Vagina (tissue), 2 donors: ENCODE measurements at places on chromosomes 6 and 20. TPM values are rescaled to one million over a fixed set of nuclear protein-coding genes. Genes with fewer than 3 reads are reported as not detected.

The ALDH5A1 gene
- 14.2 TPM for total RNA-seq

The IMPG1 gene
- total RNA-seq, result not detected

The SLC26A8 gene
- total RNA-seq, result not detected

The TMEM151B gene
- total RNA-seq, result 0.49 TPM

The OR2H1 gene
- not detected for total RNA-seq

The IRAK1BP1 gene
- 4.2 TPM for total RNA-seq

The TAAR8 gene
- not detected for total RNA-seq

The IRF4 gene
- total RNA-seq, result 2.9 TPM

The BMP2 gene
- 8.6 TPM for total RNA-seq

The GSTA2 gene
- total RNA-seq, result not detected

- no peak for DNase-seq
Observed at GRCh38 chr6:145028144-145028818, 707.0 kb downstream of the EPM2A start.

GRCh38 chr6:110378552-110378951 is 20.4 kb upstream of the METTL24 start:
- no peak for DNase-seq

- no peak for DNase-seq
Observed at GRCh38 chr6:163490826-163491577, 76.5 kb downstream of the QKI start.

DNA sequence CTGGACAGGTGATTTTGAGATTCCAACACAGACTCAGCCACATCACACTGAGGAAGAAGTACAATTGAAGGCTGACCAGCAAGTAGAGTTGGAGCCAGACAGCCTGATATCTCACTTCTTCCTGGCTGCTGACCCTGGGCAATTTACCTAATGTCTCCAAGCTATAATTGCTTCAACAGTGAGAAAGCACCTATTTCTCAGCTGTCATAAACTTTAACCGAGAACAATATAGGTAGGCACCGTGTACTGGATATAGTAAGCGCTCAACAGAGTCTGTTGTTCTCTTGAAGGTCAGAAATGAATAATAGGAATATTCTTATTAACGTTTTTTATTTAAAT is 28.3 kb downstream of the STX7 start:
- DNase-seq, result no peak

- DNase-seq, result no peak
Observed at GRCh38 chr20:59823491-59824259, 109.8 kb downstream of the SYCP2 start.

GRCh38 chr6:81216668-81217067 is 535.8 kb downstream of the TENT5A start:
- DNase-seq, result no peak

DNA sequence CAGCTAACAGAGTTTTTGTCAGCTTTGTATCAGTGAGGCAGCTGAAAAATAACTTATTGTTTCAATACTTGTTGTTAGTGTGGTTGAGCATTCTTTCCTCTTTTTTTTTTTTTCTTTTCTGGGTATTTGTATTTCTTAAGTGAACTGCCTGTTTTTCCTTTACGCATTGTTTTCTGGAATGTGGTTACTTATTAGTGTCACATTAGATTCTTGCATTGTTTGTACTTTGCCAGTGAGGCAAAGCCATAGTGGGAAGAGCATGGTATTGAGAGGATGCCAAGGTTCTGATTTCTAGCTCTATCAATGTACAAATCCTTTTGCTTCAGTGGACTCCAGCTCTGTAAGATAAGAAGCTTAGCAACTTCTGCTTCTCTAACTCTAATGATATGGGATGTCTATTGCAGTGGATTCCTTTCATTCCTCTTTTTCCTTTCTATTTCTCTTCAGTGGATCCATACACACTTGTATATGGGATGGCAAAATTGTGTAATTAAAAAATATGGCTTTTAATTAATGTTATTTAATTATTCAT is 3.9 kb downstream of the CDKAL1 start:
- DNase-seq, result no peak

GRCh38 chr6:24517659-24518543 is 23.1 kb downstream of the ALDH5A1 start:
- no peak for DNase-seq

GRCh38 chr20:4247261-4247660 is 231.9 kb upstream of the RNF24 start:
- no peak for DNase-seq

GRCh38 chr6:12815884-12816600 is 99.5 kb downstream of the PHACTR1 start:
- no peak for DNase-seq

GRCh38 chr20:63009988-63010769 is 3.4 kb upstream of the BHLHE23 start:
- DNase-seq, result no peak

DNA sequence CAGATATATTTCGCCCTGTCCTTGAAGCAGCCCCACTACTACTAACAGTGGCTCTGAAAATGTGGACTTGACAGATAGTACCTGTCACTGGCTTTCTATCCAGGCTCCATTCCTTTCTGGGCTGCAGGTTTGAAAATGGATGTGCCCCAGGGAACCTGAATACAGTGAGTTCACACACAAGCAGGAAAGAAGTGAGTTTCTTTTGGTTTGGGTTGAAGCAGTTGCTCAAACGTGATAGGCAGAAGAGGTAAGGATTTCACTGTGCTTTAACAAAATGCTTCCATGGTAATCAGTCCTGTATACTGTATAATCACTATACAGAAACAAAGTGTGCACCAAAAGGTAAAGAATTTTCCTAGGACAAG is 382.9 kb downstream of the PRKN start:
- DNase-seq, result no peak

DNA sequence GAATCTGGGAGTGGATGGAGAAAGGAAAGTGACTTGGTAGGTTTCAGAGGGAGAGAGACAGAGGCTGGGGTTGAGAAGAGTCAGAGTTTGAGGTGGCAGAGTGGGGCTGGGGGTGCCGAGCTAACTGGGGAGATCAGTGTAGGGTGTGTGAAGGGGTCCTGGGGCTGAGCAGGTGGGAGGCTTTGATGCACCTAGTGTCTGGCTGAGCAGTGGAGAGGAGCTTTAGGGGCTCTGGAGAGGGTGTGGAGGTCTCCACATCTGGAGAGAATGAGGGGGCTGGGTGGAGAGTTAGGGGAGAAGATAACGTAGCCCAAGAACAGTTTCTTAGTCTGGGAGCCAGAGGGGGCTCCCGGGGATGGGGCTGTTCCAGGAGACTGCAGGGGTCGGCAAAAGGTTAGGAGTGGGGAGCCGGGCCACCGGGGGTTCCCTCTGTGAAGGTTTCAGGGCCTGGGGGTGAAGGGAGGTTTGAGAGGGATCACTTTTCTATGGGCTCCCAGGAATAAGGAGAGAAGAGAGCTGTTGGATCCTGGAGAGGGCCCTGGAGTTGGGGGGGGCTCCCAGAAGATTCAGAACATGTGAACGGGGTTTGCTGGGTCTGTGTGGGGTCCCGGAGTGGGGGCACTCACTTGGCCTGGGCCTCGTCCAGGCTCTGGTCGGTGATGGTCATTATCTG is 797 bp downstream of the PBX2 start:
- no peak for DNase-seq

GRCh38 chr6:15391500-15391899 is 145.6 kb downstream of the JARID2 start:
- DNase-seq, result no peak

DNA sequence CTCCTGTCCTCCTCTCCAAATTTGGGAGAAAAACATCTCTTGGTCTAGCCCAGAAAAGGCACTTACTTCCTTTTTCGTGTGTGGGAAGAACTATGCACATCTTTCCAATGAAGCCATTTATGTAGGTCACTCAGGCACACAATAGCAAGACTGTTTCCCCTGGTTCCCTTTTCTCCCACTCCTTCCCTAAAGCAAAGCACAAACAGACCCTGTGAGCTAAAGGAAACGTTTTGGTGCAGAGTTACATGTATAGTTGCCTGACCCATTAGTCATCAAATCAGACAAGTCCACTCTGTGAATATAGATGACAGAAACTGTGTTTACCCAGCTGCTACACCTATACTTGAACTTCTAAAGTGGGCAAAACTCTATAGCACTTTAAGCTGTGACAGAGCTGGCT is 474.6 kb downstream of the COL12A1 start:
- no peak for DNase-seq

DNA sequence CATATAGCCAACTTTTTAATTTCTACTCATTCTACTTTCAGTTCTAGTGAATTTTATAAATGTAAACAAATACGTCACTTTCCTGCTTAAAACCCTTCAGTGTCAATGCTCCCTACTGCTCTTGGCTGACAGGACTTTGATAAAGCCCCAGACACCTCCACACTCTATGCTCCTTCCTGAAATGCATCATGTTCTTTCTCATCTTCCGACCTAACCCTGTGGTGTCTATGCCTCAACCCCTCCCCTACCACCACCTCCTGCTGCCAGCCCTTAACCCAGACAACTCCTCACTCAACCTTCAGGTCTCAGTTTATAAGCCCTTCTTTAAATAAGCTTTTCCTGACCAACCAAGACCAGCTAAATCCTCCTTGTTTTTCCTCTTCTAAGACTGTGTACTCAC is 19.1 kb downstream of the TLDC2 start:
- no peak for DNase-seq

- no peak for DNase-seq
Observed at GRCh38 chr6:149410557-149410956, 10.5 kb downstream of the SUMO4 start.

DNA sequence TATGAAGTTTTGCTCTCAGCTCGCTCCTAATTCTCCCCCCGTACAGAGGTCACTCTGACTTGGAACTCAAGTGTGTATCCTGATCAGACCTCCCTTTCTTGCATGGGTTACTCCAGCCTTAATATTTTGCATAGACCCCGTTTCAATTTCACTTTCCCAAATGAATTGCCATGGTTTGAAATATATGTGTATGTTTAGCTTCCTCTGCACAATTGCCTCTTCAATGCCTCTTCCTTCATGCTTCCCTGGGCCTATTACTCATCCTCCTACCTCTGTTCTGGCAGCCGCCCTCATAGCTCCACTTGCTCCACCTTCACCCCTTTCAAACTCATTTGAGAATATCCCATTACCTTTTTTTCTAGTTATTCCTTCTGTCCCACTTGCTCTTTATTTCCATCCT is 90.0 kb upstream of the SAMD5 start:
- DNase-seq, result no peak

DNA sequence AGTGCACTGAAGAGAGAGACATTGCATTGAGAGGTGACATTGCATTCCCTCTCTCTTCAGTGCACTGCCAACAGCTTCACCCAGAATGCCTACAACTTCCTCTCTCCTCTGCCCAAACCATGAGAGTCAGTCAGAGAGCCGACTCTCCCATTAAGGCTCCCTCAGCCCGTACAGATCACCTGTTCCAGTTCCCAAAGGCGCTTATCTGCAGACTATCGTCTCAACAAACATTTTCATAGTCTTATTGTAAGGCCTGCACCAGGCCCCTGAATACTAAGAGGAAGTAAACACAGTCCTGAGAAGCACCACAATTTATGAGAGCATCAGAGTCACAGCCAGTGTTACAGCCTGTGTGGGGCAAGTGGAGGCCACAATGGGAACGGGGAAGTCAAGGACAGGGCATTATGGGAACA is 53.7 kb downstream of the GFOD1 start:
- DNase-seq, result no peak

DNA sequence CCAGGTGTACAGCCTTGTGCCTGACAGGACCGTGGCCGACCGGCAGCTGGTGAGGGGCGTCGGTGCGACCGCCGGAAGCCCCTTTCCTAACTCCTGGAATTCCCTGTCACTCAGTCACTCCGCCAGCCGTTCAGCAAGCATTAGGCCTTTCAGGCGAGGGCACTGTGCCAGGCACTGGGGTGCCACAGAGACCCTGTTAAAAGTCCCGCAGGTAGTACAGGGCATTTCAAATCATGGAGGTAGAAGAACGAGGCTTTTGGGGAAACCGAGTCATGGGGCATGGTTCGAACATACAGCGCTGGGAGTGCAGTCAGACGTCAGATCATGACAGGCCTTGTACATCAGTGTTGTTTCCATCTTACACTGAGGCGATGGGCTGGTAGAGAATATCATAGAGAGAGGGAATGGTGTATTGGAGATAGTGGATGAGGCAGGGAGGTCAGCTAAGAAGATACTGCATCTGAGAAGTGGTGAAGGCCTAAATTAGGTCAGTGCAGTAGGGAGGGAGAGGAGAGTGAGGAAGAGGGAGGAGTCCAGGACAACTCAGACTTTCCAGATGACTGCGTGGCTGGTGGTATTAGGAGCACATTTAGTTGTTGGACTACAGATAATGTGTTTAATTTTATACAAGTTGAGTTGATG is 892 bp upstream of the DXO start:
- no peak for DNase-seq

DNA sequence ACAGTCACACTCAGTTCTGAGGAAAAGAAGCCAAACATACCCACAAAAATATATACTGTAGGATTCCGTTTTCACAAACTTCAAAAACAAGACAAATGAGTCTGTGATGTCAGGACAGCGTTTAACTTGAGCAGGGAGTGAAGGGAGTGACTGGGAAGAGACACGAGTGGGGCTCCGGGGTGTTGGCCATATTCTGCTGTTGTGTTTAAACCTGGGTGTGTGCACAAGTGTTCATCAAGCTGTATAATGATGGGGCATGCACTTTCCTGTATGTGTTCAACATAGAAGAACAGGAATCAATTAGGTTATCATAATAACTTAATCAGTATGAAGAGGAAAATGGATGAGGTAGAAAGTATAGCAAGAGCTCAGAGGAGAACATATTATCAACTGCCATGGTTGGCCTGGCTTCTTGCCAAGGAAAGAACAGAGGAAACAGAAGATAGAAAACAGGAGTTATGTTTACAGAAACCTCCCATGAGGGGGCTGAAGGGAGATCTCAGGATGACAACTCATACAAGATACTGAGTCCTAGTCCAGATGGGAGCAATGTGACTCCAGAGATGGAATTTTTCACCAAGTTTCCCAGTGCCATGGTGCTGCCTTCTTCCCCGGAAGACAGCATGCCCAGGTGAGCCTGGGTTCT is 15.1 kb upstream of the AFDN start:
- no peak for DNase-seq

DNA sequence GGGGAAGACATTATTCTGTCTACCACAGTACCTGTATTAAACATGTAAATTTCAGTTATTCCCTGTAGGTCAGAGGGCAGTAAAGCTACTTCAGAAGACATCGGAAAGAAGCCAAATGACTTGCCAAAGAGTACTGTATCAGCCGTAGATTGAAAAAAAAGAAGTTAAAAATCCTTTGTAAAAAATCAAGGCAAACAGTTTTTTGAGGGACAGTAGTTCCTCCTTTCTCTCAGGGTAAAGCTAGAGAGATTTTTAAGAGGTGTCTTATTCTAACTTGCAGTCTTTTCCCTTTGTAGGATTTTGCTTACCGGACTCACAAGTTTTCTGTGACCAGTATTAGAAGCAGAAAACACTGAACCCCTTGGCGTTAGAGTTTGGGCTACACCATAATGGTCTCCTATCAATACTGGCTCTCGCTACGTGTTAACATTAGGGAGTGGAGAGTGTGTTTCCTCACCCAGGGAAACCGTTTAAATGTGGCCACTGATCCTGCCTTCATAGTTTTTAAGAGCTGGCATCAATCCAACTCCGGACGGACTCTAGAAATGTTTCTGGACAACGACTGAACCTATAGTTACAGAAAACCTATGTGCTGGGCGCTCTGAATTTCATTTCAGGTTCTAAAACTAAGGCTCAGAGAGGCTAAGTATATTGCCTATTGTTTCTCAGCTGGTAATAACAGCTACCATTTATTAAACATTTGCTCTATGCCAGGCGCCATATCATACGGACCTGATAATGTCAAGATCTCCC is 1.3 kb upstream of the ASXL1 start:
- no peak for DNase-seq

- no peak for DNase-seq
Observed at GRCh38 chr6:74603322-74604076, 602.4 kb downstream of the COL12A1 start.

GRCh38 chr6:43444036-43444435 is 11.3 kb downstream of the DLK2 start:
- DNase-seq, result no peak
